Activated T-cell treated with anti-CD3 and anti-CD28 coated beads for 4 hours (primary cell): ENCODE measurements at places on chromosomes 4 and X.

- DNase-seq: no peak
Measured at GRCh38 chrX:100648458-100649417, 4.7 kb downstream of the SRPX2 start.

DNA sequence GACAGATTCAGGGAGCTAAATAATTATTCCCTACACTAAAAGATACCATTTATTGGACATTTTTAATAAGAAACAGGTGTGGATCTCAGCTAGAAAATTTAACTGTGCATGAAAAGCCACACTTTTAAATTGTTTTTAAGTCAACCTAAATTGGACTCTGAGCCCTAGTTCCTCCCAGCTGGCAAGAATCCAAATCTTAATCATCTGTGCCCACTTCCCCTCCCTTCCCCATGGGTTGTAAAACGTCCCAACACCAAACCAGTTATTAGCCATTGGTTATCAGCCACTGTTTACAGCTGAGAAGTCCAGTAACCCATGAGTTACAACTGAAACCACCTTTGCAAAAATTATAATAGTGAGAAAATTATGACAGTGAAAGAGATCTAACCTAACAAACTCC is 125.6 kb upstream of the S100G start:
- no peak for DNase-seq

GRCh38 chrX:134776850-134777370 is 118.6 kb upstream of the PLAC1 start:
- no peak for DNase-seq

DNA sequence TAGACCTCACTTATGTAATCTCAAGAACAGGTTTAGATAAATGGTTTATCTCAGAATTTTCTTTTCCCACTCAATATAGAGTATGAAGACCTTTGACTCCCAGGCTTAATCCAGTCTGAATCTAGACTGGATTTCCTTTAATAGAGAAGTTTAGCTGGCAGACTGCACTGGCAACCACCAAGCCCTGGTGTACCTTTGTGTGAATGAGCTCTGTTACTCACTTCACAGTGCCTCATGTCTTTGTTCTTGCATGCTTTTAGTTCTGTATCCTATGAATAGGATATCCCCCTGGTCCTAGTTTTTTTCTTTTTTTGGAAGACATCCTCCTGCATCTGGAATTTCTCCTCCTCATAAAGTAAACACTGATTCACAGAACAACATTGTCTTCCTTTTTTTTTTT is 53.2 kb upstream of the MCUB start:
- no peak for DNase-seq

DNA sequence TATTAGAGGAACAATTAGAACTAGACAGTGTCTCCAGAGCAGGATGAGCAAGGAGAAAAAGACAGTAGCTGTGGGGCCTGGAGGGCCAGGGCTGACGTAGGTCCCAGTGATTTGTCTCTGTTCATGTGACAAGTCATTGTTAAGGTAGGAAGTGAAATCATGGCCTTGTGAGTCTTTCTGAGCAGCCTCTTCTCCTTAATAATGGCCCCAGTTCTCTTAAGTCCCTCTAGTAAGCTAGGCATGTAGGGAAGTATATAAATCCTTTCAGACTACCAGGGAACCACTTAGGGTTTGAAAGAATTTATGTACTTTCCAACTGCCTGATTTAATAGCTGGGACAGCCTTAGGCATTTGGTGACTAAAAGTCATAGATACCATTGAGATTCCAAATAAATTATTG is 133.0 kb downstream of the KLHL8 start:
- DNase-seq: no peak

GRCh38 chr4:149741186-149741831 is 74.3 kb downstream of the IQCM start:
- no peak for DNase-seq

DNA sequence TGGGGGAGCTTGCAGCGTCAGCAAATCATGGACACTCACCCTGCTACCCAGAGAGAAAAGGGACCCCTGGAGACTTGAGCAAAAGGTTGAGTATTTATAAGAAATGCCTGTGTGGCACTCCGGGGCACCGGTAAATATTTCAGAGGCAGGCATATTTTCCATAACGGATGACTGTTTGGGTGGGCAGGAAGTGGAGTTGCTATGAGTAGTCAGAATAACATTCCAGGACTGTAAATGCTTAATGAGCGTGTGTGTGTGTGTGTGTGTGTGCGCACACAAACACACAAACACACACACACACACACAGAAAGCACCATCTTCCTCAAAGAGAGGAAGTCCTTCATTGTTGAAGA is 74.6 kb downstream of the MXRA5 start:
- no peak for DNase-seq

DNA sequence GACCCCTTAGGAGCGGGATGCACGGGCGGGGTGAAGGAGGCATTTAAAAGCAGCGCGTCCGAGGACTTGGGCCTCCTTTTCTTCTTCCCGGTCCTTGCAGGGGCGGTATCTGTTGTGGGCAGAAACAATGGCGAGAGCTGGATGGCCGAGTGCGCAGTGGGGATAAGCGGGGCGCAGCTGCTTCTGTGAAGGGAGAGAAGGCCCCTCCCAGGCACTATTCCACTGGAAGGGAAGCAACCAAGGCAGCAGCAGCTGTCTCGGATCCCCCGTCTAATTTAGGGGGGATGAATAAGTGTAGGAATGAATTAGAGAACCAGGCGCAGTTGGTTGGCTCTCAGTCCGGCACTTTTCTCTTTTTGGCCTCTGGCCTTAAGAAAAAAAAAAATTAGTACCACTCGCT is 995 bp downstream of the SMARCA5 start:
- no peak for DNase-seq

GRCh38 chr4:165767671-165768070 is 105.4 kb upstream of the TLL1 start:
- DNase-seq: no peak

GRCh38 chr4:95092766-95093165 is 335.0 kb downstream of the BMPR1B start:
- DNase-seq: no peak
